Lung (tissue), 17 donors: ENCODE measurements at places on chromosomes 4 and X. TPM values are rescaled to one million over a fixed set of nuclear protein-coding genes. Genes with fewer than 3 reads are reported as not detected.

DNA sequence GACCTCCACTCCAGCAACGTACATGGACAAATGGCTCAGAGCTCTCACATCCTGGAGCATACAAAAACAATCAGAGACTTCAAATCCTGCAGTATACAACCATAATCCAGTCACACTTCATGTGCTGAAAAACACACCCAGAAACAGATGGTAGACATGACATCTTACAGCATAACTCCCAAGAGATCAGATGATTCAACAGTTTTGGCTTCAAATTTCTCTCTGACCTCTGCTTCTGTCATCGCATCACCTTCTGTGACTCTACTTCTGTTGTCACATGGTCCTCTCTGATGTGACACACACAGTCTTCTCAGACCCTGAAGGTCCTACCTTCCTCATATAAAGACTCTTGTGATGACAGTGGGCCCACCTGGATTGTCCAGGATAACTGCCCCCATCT is 18.5 kb downstream of the SUV39H1 start:
- no peak overlapping the region for H3K27ac ChIP-seq
- H3K27me3 ChIP-seq = no peaks in the 10 kb centered on the region
- no peak overlapping the region for H3K4me3 ChIP-seq
- no peak for DNase-seq
- H3K4me1 ChIP-seq = no peaks in the 10 kb centered on the region

DNA sequence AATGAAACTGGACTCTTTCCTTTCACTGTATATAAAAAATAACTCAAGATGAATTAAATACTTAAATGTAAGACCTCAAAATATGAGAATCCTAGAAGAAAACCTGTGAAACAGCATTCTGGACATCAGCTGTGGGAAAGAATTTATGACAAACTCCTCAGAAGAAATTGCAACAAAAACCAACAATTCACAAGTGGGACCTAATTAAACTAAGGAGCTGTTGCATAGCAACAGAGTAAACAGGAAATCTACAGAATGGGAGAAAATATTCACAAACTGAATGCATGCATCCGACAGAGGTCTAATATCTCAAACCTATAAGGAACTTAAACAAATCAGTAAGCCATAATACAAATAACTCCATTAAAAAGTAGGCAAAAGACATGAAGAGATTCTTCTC is 851.7 kb upstream of the PCDH10 start:
- DNase-seq = peak; percentile 86
- H3K27ac ChIP-seq = no peak overlapping the region
- no peaks in the 10 kb centered on the region for H3K27me3 ChIP-seq
- H3K4me1 ChIP-seq = no peaks in the 10 kb centered on the region

DNA sequence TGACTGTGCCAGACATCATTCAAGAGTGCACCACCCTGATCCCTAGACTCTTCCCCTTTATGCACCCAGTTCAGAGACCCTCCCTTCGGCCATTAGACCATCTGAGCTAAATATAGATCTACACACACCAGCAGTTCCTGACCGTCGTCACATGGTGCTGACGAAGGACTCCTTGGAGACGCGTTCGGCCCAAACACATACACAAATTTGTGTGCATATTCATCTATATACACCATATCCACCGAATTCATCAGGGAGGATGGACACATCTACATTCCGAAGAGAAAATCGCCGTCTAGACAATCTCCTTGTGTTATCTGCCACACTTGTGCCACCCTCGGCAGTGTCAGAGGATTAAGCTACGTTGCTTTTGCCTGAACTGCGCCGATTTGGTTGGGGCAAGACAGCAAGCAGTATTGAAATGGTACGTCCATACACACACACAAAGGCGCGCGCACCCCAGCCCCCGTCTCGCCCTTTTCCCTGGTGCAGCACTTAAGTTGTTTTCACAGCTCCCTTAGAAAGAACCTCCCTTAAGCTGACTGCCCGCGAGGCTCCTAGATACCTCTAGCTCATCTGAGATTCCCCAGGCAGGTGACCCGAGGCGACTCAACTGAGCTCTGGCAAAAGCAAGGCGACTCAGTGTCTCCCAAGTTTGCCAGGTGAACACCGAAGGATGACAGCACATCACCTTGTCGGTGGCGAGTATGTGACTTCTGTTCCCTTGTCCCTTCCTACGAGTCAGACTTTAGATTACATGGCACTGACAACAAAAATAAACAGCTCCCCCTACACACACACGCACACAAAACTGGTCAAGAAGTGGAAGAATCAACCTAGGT is 1.0 kb downstream of the RASGEF1B start:
- peak overlapping the region; percentile 78 for H3K4me3 ChIP-seq
- no peaks in the 10 kb centered on the region for H3K27me3 ChIP-seq
- no peaks in the 10 kb centered on the region for H3K36me3 ChIP-seq
- H3K27ac ChIP-seq = peak overlapping the region; percentile 98

DNA sequence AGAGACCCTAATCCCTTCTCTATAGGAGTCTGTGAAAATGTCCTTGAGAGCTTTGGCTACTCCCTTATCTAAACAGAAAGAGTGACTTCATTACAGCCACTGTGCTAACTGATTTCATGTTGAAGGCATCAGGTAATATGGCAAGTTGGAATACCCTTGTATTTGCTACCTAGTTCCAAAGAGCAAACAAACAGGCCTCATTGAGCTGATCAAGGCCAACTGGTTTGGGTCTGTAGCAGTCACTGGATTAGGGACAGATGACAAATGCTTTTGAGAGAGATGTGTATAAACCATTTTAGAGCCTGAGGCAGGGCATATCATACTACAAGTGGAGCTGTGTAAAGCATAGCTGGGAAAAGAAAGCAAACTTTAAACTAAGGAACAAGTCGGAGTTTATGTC is 22.9 kb upstream of the PDLIM5 start:
- H3K4me3 ChIP-seq = no peak overlapping the region
- DNase-seq = peak; percentile 7
- H3K27me3 ChIP-seq = no peaks in the 10 kb centered on the region
- no peak overlapping the region for H3K27ac ChIP-seq
- no peaks in the 10 kb centered on the region for H3K4me1 ChIP-seq

DNA sequence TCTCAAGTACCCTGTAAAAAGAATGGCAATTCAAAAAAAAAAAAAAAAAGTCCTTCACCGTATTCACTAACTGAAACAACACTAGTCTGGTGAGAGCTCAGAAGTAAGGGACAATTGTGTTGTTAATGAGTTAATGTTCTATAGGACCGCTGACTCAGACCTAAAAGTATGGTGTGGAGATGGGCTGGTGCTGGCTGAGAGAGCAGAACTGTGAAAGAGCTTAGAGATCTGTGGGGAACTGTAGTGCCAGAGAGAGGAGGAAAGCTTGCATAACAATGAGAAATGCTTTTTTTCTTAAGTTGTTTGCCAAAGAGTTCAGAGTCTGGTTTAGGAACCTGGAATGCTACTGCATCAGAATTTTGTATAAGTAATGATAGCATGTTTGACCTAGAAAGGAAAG is 65.1 kb downstream of the LHFPL1 start:
- no peak overlapping the region for H3K4me3 ChIP-seq
- no peaks in the 10 kb centered on the region for H3K4me1 ChIP-seq
- no peak overlapping the region for H3K27ac ChIP-seq
- no peaks in the 10 kb centered on the region for H3K36me3 ChIP-seq

- H3K27me3 ChIP-seq = no peaks in the 10 kb centered on the region
- no peaks in the 10 kb centered on the region for H3K36me3 ChIP-seq
- no peaks in the 10 kb centered on the region for H3K4me1 ChIP-seq
- H3K27ac ChIP-seq = peak overlapping the region; percentile 33
- H3K4me3 ChIP-seq = no peak overlapping the region
Measured at GRCh38 chrX:109889289-109890006, 113.5 kb upstream of the TMEM164 start.

DNA sequence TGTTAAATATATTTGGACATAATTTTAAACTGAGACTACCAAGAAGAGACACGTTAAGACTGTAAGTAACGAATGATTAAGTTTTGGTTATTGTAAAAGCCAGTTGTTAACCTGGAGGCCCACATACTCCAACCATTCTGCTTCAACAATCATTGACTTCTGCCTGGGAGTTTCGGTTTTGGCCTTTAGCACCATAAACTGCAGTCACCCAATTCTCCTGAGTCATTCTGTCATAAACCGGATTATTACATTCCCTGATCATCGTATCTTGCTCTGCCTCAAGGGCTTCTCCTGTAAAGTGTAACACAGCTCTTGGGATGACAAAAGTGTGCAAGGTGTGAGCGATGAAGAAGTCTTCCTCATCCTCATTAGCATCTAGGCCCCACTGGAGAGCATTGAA is 46.9 kb upstream of the PABPC1L2A start:
- no peaks in the 10 kb centered on the region for H3K27me3 ChIP-seq
- H3K4me3 ChIP-seq = no peak overlapping the region
- H3K4me1 ChIP-seq = no peaks in the 10 kb centered on the region
- no peak for DNase-seq
- no peaks in the 10 kb centered on the region for H3K36me3 ChIP-seq
- no peak overlapping the region for H3K27ac ChIP-seq

DNA sequence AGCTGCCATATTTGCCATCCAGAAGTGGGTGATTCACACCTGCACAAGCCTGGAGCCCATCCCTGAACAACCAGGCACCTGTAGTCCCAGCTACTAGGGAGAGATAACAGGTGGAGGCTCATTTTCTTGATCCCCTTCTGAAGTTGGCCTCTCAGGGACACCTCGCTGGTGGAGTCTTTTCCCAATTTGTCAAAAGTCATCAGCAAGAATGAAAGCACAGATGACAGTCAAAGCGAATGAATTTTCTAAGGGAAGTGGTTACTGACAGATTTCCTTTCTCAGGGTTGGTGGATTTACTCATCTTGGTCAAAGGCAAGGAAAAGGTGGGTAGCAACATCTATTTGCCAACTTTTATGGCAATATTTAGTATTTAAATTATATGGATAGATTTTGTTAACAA is 36.5 kb downstream of the FGFBP1 start:
- H3K4me1 ChIP-seq = no peaks in the 10 kb centered on the region
- no peak for DNase-seq
- no peak overlapping the region for H3K4me3 ChIP-seq

GRCh38 chr4:21625447-21625846 is 323.1 kb downstream of the KCNIP4 start:
- no peak overlapping the region for H3K27ac ChIP-seq
- H3K4me3 ChIP-seq = no peak overlapping the region
- no peaks in the 10 kb centered on the region for H3K27me3 ChIP-seq
- no peak for DNase-seq
- no peaks in the 10 kb centered on the region for H3K4me1 ChIP-seq

DNA sequence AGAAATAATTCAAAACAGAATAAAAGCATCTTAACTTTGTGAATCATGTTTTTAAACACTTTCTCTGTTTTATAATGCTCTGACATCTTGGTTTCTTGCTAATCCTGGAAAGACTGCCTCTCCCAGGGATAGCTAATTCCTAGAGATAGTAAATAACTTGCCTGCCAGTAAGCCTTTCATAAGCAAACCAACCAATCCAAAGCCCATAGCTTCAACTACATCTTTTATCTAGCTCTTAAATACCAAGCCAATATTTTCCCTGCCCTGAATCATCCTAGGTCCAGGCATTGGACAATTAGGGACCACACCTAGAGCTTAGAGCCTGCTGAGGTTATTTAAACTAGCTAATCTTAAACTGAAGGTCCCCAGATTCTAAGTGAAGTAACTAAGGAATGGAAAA is 223.7 kb upstream of the DIPK2B start:
- DNase-seq = no peak
- no peaks in the 10 kb centered on the region for H3K4me1 ChIP-seq
- H3K27ac ChIP-seq = no peak overlapping the region
- H3K27me3 ChIP-seq = peaks cover 4% of the 10 kb centered on the region
- H3K4me3 ChIP-seq = no peak overlapping the region

GRCh38 chr4:86326400-86326799 is 33.5 kb downstream of the MAPK10 start:
- no peaks in the 10 kb centered on the region for H3K27me3 ChIP-seq
- H3K36me3 ChIP-seq = no peaks in the 10 kb centered on the region
- no peaks in the 10 kb centered on the region for H3K4me1 ChIP-seq
- H3K27ac ChIP-seq = no peak overlapping the region

- no peaks in the 10 kb centered on the region for H3K4me1 ChIP-seq
- DNase-seq = no peak
- H3K27me3 ChIP-seq = no peaks in the 10 kb centered on the region
- peaks cover 13% of the 10 kb centered on the region for H3K36me3 ChIP-seq
Measured at GRCh38 chr4:83062739-83063138, 27.8 kb downstream of the COPS4 start.

DNA sequence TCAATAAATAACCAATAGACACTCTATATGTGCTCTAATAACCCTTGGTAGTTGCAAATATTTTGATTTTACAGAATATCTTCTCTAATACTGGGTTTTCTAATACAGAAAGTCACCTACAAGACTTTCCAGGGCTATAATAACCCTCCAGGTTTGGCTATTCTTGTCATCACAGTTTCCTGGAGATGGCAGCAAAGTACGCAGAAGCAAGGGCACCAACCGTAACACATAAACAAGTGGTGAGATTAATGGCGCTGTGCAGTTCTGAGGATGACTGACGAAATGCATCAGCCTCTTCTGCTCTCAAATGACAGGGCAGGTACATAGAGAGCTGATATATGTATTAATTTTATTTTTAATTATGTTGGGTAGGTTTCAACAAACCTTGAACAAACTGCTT is 122.4 kb downstream of the C4orf33 start:
- peak; percentile 33 for DNase-seq
- no peaks in the 10 kb centered on the region for H3K27me3 ChIP-seq
- no peaks in the 10 kb centered on the region for H3K36me3 ChIP-seq
- H3K4me1 ChIP-seq = no peaks in the 10 kb centered on the region
- H3K27ac ChIP-seq = no peak overlapping the region

- H3K27me3 ChIP-seq = no peaks in the 10 kb centered on the region
- no peak overlapping the region for H3K27ac ChIP-seq
- no peaks in the 10 kb centered on the region for H3K36me3 ChIP-seq
- peaks cover 11% of the 10 kb centered on the region for H3K4me1 ChIP-seq
- no peak for DNase-seq
Measured at GRCh38 chr4:105283501-105283900, 136.8 kb downstream of the TET2 start.

- no peak overlapping the region for H3K27ac ChIP-seq
- H3K36me3 ChIP-seq = no peaks in the 10 kb centered on the region
- DNase-seq = no peak
- H3K4me3 ChIP-seq = no peak overlapping the region
- no peaks in the 10 kb centered on the region for H3K27me3 ChIP-seq
Measured at GRCh38 chrX:68596871-68597270, 50.6 kb upstream of the STARD8 start.

DNA sequence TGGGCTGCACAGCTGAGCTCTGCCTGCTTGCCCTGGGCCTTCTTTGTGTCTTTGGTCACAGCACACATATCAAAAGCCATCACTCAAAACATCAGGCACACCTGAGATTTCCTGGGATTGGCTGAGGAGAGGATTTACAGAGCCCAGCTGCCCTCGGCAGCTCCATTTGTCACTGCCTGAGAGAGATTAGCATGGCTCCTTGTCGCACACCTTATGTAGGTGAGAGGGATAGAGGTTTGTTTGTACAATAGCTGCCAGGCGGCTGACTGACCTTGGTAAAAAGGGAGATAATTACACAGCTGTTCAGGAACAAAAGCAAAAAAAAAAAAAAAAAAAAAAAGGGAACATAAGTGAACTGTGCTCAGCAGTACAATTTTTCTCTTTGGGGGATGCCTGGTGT is 63.2 kb downstream of the MGST2 start:
- H3K4me1 ChIP-seq = peaks cover under 1% of the 10 kb centered on the region
- no peaks in the 10 kb centered on the region for H3K27me3 ChIP-seq

Gene COX7B2
- polyA plus RNA-seq = not detected

Gene GYPE
- polyA plus RNA-seq = 0.70 TPM

Gene NLGN3
- 0.20 TPM for polyA plus RNA-seq

Gene NLRP2B
- not detected for polyA plus RNA-seq

Gene RHOXF2
- not detected for polyA plus RNA-seq

Gene ANOS1
- 20.2 TPM for polyA plus RNA-seq
